ENCODE measurements at places on chromosomes 5 and 9. TPM values are rescaled to one million over a fixed set of nuclear protein-coding genes. Genes with fewer than 3 reads are reported as not detected.

The CCL28 gene
- 3.6 TPM for total RNA-seq

DNA sequence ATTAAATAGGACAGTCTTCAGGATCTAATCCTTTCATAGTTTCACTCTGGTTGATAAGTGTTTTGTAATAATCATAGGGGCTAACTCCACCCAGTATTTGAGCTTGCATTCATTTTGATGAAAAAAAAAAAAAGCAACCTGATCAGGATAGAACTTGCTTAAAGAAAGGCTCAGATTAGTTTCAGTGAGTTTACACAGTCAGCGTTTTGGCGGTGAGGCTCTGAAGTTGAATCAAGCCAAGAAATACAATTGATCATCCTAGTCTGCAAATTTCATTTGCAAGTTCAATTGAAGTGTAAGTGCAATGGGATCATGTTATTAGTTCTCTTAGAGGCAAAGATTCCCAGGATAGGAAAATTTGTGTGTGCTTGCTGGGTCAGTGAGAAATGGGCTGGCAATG is 159.7 kb upstream of the ELL2 start:
- DNase-seq, result no peak

DNA sequence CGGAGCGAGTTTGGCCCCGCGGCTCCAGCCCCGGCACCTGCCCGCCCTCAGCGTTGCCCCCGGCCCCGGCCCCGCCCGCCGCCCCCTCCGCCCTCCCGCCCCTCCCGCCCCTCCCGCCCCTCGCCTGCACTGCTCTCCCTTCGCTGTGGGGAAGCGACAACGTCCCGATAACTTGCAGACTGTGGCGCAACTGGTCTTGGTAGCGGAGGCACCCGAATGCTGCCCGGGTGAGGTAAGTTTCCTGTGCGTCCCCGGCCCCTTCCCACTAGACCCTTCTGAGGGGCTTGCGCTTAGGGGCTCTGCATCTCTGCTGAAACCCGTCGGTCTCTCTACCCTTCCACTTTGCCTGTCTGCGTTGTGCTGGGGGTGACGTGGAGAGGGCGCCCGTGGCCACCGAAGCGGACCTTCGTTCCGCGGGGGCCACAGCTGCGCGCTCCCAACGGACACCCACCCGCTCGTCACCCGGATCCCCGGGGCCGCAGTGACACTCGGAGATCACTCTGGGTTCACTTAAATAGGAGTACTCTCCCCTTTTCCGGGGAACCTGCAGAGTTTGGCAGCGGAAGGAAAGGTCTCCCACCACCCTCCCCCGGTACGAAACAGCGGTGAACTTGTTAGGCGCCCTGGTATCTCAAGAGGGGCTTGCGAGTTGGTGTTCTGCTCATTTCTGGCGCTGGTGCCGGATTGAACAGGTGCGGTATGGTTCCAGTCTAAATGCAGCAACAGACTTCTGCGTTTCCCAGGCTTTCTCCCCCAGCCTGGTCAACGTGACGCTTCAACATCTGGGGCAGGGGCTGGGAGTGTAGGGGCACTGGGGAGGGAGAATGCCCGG is 707 bp downstream of the PIP5K1B start:
- no peak for DNase-seq

DNA sequence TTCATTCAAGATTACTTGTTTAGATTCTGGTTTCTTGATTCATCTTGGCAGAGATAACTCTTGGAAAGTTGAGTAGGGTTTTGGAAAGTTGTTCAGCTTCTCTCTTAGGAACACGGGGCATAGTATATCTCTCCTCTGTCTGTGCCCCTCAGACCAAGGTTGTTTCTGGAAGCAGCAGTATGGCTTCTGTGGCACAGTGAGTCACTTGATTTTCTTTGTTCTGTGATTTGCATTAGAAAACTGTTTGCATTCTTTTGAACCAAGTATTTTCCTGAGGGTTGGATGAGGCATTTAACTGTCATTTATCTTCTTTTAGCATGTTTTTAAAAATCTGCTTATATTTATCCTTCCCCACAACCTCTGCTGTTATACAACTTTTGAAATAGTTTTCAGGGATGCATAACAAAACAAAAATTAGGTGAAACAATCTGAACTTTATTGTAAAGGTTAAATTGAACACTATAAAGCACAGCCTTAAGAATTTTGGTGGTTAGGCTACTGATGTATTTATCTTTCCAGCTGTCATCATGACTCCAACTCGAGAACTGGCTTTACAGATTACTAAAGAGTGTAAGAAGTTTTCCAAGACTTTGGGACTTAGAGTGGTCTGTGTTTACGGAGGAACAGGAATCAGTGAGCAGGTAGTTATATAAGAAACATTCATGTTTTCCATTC is 26.5 kb downstream of the DDX46 start:
- DNase-seq, result no peak

GRCh38 chr9:89795538-89796195 is 190.9 kb downstream of the GADD45G start:
- DNase-seq, result no peak

DNA sequence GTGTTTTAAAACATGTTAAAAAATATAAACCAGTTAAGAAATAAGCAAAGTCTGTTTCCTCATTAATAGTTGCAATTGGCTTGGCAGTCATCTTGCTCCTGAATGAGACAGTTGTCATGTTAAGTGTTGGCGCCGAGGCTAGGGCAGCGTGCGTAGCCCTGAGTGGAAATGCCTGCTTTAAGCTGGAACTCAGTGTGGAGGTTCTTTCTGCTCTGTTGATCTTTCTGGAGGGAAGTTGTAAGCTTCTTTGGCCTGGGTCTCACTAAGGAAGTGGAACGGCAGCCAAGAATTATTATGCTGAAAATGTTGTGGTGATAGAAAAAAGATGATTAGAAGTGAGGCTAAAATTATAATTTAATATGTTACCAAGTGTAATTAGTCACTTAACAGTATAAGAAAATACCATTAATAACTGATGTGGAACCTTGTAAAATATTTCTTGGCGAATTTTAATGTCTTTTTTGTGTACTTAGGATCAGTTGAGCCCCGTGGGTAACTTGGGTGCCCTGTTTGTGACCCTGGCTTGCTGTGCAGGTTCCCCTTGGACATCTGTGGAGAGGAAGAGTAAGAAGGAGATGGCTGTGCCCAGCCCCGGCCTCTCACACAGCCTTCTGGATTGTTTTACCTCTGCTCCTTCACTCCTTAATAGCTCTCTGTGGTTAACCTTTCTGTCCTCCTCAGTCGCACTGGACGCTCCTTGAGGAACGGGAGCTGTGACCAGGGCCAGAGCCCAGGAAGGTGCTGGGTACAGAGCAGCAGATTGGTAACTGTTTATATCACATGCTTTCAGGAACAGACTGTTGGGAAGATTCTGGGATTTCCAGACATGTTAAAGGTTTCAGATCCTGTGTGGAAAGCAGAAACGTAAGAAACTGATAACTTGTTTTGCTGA is 31.0 kb downstream of the PCBD2 start:
- DNase-seq, result no peak

GRCh38 chr9:134877541-134877940 is 3.1 kb upstream of the FCN2 start:
- no peak for DNase-seq
